ENCODE measurements at places on chromosomes 13 and 19.
A peak's percentile ranks its signal among the peaks of the same experiment; 100 is the strongest.

- DNase-seq = no peak
These were observed 579 bp downstream of the ZNF566 start for GRCh38 chr19:36488846-36489117.

- no peak for DNase-seq
These were observed 2.6 kb downstream of the OR10H5 start for GRCh38 chr19:15790096-15790495.

GRCh38 chr13:97422118-97423054, 11.6 kb upstream of the RAP2A start:
- no peak for DNase-seq

- no peak for DNase-seq
These were observed 68.5 kb downstream of the FLT1 start for GRCh38 chr13:28426381-28426780.

DNA sequence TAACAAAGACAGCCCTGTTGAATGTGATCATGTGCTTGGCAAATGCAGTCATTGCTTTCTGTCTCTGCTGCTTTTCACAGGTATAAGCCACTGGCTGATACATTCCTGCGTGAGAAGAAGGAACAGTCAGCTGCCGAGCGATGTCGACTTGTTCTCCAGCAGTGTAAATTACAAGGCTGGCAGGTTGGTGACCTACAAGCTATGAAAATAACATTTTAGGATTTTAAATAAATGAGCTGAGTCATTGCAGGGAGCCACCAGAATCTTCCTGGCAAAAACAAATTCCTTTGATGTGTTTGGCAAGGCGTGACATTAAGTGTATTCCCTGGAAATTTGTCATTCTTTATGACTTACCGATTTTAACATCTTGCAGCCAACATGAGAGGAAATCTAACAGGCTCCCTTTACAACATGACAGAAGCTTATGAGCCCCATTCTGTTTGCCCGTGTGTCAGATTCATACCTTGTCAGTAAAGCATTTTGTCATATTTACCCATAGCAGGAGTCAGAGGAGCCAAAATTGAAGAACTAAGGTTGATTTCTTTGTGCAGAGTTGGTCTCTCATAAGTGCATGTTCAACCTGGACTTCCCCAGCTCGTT, 471.4 kb downstream of the MYO16 start:
- no peak for DNase-seq

- DNase-seq = no peak
These were observed 3.5 kb upstream of the FOSB start for GRCh38 chr19:45464274-45464673.

GRCh38 chr13:77048681-77049080, 21.7 kb upstream of the FBXL3 start:
- DNase-seq = no peak

GRCh38 chr13:114054264-114054663, 78.2 kb downstream of the RASA3 start:
- no peak for DNase-seq

DNA sequence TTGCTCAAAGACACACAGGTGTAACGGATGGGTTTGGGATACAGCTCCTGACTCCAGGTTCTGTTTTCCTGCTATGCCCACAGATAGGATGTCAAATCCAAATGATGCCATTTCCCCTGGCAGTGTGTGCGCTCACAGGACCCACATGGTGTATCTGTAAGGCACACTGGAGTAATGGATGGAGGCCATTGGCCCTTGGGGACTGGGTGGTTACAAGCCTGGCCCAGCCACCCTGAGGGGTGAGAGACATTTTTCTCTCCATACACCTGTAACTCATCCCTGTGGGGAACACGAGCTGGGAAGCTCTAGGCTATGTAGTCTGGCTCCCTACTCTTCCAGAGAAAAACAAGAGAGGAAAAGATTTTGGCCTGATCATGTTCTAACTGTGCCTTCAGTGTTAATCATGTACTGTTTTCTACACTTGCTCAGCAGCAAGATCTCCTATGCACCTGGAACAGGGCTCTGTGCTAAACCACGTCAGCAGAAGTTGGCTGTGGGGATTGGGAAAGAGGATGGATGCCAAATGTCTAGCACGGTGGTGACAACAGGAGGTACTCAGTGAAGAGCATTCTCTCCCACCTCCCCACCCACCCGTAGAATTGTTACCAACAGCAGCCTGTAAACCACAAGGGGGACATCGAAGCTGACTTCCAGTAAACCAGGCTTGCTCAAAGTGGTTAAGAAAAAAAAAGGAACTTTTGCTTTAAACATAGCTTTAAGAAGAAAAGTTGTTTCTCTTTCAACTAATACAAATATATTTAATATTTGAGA, 237.0 kb downstream of the LACC1 start:
- DNase-seq = peak; percentile 10

GRCh38 chr13:95516021-95516420, 36.5 kb upstream of the CLDN10 start:
- no peak for DNase-seq

DNA sequence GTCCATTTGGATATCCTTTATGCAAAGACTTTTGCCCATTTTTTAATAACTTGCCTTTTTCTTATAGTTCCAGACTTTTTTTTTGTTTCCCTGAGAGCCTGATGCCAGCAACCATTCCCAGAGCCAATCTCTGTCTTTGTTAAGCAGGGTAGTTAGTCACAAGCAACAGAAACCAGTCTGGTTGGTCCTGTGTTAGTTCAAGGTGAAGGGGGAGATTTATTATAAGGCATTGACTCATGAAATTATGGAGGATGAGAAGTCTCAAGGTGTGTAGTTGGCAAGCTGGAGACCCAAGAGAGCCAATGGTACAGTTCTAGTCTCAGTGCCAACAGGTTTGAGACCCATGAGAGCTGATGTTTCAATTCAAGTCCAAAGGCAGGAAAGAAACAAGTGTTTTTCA, 33.0 kb downstream of the GPR12 start:
- DNase-seq = no peak

DNA sequence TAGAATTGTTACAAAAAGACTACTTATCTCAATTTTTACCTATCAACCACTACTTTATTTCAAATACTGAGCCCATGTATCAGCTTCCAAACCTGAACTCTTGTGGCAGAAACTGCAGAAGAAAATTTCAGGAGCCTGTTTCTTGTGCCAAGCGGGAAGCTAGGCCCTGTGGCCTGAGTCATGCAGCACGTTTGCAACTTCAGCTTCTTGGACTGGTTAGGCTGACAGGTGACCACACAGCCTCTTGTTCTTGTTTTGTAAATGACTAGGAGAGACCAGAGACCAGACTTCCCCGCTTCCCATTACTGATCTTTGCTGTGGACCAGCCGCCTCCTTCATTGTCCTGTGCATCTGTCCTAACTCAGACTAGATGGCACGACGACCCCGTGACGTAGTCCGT, 3.4 kb upstream of the LAMP1 start:
- DNase-seq = no peak

DNA sequence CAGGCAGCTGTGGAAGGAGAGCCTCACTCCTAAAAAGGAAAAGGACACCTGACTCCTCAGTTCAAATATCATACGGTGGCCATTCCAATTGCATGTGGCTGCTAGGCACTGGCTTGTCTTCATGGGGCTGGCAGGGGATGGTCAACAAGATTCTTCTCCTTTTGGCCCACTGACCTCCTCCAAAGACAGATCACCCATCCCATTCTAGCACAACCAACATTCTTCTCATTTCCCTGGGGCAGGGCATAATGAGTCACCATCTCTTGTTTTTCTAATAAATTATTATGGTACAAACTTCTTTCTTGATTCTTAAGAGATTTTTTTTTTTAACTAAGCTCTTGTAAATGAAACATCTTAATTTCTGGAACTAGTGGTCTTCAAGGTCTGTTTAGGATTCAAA, 136.7 kb upstream of the NBEA start:
- DNase-seq = no peak

Measured in germinal center (tissue), 1 donor.